T47D (cell line): ENCODE measurements at places on chromosomes 5 and 9.
A peak's percentile ranks its signal among the peaks of the same experiment; 100 is the strongest.

DNA sequence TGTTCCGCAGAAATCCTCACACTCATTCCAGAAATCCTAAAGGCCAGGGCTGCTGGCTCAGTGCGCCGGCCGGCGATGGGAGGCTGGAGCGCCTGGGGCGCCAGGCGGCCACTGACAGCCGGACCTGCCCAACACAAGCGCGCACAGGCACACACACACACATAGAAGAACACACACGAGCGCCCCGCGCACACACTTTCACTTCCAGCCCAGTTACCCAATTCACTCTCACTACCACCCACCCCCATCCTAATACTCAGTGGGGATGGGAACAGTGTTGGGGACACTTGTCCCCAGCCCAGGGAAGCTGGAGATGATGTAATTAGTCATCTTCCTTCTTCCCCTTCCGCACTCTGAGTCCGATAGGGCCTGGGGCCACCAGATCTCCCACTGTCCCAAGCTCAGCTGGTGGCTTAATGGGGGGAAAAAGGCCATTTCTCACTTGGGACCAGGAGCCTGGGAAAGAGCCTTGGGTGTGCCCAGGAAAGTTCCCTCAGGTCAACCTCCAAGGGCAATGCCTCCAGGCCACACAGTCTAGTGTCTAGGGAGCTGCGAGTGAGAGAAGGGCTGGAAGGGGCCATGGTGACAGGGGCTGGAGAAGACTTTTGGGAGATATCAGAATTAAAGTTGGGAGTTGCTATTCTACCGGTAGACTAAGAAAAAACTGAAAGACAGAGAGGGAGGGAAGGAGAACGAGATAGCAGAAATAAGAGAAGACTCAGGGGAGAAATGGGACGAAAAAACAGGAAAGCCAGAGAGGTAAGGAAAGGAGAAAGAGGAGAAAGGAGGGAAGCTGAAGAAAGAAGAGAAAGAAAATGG lies 1.7 kb downstream of the EBF1 start:
- DNase-seq: no peak

DNA sequence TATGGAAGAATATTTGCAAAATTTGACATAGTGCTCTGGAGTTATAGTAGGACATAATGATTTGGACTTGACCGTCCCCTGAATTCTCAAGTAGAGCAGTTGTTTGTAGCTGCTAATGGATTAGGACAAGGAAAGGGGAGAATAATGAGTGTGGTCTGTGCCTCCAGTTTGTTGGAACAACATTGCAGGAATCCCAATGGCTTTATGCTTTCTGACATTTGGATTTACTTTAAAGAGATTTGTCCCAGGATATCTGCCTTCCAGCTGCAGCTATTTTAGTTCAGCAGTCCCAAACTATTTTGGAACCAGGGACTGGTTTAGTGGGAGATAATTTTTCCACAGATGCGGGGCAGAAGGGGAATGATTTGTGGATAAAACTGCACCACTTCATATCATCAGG lies 648.2 kb downstream of the SLCO4C1 start:
- DNase-seq: no peak

DNA sequence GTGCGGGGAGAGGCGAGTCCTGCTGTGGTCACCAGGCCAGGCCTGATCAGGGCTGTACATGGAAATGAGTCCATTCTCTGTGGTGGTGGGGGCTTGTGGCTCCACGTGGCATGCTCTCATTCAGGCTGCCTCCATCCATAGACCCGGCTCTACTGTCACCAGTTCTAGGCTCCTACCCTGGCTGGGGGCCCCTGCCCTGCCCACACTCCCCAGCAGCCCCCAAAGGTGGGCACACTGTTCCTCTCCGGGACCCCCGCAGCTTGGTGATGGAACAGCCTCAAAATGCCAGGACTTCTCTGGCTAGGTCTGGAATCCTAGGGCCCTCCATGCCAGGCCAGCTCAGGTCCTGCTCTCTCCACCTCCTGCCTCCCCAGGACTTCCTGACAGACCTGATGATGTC lies 111.7 kb downstream of the DAB2IP start:
- no peak for DNase-seq

- no peak for DNase-seq
Measured at GRCh38 chr5:6572086-6572824, 60.6 kb downstream of the NSUN2 start.

DNA sequence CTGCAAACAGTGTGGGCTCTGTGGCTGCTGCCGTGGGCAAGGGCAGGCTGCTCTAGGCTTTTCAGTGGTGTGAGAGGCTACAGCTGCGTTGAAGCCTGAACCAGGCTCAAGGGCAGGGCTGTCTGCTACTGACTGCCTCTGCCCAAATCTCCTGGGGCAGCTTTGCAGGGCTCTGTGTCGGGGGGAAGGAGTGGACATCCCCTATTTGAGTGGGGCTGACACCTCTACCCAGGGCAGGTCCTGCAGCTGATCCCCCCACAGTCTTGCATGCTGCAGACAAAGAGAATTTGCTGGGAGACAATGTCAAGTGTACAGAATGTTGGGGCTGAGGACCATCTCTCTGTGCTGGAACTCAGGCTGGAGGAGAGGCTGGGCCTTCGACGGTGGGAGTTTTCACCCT lies 240.2 kb downstream of the PBX3 start:
- no peak for DNase-seq

DNA sequence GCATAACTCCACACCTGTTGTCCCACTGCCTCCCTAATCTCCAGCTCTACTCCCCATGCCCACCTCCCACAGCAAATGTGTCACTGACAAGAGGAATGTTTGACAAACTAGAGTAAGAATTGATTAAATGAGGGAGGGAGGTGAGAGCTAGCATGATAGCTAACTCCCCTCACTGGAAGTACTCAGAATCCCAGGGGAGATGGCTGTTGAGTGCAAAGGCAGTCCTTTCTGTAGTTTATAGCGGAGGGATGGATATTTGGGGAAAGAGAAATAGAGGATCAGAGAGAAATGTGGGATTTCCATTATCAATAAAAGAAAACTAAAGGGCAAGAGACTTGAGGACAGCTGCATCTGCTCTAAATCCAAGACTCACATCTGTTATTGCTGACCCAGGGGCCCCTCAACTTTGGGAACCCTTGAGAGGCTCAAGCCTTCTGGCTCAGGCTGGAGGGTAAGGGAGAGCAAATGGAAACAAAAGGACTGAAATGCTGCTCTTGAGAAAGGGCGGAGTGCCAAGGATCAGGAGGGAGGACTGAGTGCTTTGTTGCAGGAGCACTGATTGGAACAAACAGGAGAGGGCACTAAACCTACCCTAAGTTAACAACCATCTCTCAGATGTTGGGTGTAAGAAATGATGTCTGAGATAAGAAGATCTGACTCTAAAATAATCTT lies 372.1 kb downstream of the NTRK2 start:
- no peak for DNase-seq

DNA sequence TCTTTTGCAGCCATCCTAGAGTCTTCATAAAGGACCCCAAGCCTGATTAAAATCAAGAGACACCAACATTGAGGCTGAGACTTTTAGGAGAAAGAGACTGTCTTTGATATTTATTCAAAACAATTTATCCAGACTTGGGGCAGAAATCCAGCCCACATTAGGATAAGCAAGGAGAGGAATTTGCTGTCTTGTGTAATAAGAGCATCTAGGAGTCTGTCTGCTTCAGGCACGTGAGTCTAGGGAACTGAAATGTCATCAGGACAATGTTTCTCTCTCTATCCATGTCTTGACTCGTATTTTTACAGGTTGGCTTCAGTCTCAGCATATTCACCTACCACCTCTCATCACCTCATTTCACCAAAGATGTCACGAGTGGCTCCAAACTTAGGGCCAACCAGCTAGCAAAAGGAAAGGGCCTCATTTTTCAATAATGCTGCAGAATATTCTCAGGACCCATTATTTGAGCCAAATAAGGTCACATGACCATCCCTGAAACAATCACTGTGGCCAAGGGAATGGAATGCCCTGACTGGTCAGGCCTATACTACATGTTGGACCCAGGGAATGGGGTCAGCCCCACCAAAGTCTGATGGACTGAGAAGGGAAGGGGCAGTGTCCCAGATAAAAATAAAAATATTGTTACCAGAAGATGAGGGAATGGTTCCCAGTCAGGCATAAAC lies 70.3 kb upstream of the SAP30L start:
- DNase-seq: no peak

- DNase-seq: no peak
Measured at GRCh38 chr9:21154018-21154608, 12.3 kb downstream of the IFNA21 start.

- DNase-seq: no peak
Measured at GRCh38 chr9:89350988-89351557, 32.8 kb downstream of the SECISBP2 start.

DNA sequence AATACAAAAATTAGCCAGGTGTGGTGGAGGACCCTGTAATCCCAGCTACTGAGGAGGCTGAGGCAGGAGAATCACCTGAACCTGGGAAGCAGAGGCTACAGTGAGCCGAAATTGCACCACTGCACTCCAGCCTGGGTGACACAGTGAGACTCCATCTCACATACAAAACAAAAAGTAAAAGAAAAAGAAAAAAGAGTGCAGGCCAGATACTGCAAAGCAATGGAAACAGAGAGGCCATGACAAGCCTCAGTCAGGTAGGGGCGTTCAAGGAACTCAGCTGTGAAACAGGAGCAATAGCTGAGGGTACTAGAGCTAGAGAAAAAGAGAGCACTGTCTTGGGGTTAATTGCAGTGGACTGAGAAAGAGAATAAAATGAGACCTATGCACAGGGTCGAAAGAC lies 56.2 kb downstream of the TIMD4 start:
- DNase-seq: no peak

- DNase-seq: peak; percentile 24
Measured at GRCh38 chr9:112378328-112379176, 1.4 kb upstream of the HSDL2 start.

- DNase-seq: no peak
Measured at GRCh38 chr9:132350861-132351315, 3.9 kb downstream of the SETX start.

DNA sequence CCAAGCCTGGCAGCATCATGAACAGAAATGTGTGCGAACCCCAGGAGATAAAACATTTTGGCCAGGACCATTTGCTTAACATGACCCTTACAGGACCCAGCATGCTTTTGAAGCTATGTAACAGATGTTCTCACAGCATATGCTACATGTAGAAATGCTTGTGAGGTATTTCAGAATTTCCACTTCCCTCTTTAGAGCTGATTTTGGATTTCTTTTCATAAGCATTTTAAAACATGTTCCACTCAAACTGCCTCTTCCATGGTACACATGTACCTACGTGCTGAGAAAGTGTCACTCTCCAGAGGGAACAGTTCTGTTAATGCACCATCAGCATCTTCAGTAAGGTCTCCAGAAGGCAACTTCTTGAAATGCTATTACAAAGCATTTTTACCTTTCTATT lies 15.7 kb upstream of the TSSK1B start:
- no peak for DNase-seq

GRCh38 chr9:33030285-33030684 lies 5.2 kb downstream of the DNAJA1 start:
- peak; percentile 60 for DNase-seq

- peak; percentile 18 for DNase-seq
Measured at GRCh38 chr5:147216552-147217154, 18.2 kb upstream of the STK32A start.

DNA sequence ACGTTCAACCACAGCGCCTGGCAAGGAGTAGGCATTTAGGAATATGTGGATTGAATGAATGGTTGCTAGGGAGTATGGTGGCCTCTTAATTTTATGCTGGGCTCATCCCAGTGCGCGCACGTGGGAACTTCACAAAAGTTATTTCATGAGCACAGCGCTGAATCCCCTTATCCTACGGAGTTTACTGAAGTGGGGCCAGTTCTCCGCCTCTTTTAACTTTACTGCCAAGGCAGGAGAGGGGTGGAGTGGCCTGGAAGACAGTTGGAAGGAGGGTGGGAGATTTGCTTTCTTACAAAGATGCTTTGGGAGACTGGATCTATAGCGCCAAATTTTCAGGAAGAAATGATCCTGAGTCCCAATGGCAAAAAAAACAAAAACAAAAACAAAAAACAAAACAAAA lies 326.5 kb downstream of the SH3GL2 start:
- no peak for DNase-seq

DNA sequence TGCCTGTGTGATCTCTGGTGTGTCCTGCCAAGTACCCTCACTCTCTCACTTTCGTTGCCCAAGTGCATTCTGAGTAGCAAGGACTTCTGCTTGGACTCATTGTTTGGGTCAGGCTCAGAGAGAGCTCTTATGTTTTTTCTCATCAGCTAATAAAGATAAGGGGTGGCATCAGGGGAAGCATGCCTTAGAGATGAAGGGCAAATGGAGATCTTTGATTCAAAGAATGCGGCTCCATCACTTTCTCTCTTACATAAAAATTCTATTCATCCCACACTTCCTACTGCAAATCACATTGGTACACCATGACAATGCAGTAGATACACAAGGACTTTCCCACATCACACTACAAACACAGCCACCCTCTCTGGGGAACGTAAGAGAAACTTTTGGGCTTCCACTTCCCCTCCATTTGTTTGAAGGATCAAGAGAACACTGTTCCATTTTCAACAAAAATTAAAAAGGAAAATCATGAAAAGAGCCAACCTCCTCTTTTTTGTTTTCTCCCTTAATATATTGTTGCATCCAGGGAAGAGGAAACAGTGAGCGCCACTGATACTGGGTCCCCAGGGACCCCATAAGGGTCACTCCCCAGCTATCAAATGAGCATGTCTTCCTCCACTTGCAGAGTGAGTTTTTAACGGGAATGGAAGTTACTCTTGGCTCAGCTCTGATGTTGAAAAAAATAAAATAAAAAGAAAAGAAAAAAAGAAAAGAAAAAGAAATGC lies 73.0 kb downstream of the ZNF366 start:
- no peak for DNase-seq

GRCh38 chr9:93361995-93362394 lies 89.5 kb upstream of the FAM120A start:
- DNase-seq: peak; percentile 10

GRCh38 chr9:136978073-136978864 lies 965 bp downstream of the PTGDS start:
- DNase-seq: peak; percentile 94

GRCh38 chr5:58451732-58452565 lies 7.9 kb downstream of the PLK2 start:
- DNase-seq: no peak

DNA sequence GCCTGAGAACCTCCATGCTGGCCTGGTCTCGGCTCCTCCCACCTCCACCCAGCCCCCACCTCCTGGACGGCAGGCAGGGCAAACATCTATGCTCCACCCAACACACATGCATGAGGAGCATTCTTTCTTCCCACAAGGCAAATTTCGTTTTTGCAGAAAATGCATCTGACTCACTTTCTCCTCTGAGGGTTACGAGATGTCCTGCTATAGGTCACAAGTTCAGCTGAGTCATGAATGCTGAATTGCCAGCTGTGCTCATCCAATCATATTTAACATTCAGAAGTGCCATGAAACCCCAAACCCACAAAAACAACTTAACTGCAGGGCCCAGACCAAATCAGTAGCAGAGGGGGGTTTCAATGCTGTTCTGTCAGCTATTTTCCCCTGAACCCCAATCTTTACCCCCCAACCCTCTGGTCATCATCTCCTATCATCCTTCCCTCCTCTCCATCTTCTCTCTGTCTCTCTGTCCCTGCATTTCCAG lies 39.0 kb upstream of the OSMR start:
- no peak for DNase-seq
